Activated naive CD8-positive, alpha-beta T cell treated with anti-CD3 and anti-CD28 coated beads, Interleukin-2, amount 50 U/mL, for 16 hours (primary cell): ENCODE measurements at places on chromosomes 7 and 10.

GRCh38 chr7:32661501-32661900 is 166.2 kb downstream of the AVL9 start:
- no peak for DNase-seq

- DNase-seq, result no peak
Measured at GRCh38 chr7:156560075-156560474, 80.5 kb upstream of the RNF32 start.

DNA sequence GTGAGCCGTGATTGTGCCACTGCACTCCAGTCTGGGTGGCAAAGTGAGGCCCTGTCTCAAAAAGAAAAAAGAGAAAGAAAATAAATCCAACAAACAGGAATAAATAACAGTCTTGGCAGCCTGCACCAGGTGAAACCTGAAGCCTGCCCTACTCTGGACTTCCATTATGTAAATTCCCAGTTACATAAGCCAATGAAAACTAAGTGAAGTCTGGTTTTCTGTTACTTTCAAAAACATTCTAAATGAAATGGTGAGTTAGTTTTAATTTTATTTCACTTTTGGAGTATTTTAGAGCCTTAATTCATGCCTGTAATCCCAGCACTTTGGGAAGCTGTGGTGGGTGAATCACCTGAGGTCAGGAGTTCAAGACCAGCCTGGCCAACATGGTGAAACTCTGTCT is 22.5 kb upstream of the HIBADH start:
- DNase-seq, result no peak

- DNase-seq, result no peak
Measured at GRCh38 chr7:130721486-130722277, 12.3 kb downstream of the KLF14 start.

DNA sequence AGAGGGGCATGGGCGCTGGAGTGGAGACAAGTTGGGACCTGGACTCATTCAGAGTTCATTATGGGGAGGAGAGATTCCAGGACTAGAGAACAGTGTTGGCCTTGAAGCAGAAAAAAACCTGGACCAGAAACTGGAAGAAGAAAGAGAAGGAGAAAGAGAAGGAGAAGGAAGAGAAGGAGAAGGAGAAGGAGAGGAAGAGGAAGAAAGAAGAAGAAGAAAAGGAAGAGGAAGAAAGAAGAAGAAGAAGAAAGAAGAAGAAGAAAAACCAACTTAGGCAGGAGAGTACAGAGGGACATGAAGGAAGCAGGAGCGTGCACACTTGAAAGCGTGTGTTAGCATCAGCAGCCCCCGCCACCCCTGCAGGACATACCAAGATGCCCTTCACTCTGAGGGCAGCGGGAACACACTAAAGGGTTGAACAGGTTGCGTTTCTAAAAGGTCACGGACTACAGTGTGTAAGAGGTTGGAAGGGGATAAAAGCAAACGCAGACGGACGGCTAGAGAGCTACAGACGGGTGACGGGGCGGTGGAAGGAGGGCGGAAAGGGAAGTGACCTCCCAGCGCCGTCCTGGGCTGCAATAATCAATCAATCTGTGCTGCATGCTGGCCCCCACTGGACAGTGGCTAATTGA is 95.3 kb downstream of the SEC61G start:
- no peak for DNase-seq

GRCh38 chr7:55172161-55172560 is 153.3 kb downstream of the EGFR start:
- DNase-seq, result no peak

GRCh38 chr7:139561-140243 is 52.7 kb upstream of the FAM20C start:
- no peak for DNase-seq

DNA sequence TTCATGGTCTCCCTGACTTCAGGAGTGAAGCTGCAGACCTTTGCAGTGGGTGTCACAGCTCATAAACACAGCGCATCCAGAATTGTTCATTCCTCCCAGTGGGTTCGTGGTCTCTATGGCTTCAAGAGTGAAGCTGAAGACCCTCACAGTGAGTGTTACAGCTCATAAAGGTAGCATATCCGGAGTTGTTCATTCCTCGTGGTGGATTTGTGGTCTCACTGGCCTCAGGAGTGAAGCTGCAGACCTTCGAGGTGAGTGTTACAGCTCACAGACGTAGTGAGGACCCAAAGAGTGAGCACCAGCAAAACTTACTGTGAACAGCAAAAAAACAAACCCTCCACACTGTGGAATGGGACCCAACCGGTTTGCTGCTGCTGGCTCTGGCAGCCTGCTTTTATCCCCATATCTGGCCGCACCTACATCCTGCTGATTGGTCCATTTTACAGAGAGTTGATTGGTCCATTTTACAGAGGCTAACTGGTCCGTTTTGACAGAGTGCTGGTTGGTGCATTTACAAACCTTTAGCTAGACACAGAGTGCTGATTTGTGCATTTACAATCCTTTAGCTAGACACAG is 308.8 kb downstream of the PTPRN2 start:
- DNase-seq, result no peak

DNA sequence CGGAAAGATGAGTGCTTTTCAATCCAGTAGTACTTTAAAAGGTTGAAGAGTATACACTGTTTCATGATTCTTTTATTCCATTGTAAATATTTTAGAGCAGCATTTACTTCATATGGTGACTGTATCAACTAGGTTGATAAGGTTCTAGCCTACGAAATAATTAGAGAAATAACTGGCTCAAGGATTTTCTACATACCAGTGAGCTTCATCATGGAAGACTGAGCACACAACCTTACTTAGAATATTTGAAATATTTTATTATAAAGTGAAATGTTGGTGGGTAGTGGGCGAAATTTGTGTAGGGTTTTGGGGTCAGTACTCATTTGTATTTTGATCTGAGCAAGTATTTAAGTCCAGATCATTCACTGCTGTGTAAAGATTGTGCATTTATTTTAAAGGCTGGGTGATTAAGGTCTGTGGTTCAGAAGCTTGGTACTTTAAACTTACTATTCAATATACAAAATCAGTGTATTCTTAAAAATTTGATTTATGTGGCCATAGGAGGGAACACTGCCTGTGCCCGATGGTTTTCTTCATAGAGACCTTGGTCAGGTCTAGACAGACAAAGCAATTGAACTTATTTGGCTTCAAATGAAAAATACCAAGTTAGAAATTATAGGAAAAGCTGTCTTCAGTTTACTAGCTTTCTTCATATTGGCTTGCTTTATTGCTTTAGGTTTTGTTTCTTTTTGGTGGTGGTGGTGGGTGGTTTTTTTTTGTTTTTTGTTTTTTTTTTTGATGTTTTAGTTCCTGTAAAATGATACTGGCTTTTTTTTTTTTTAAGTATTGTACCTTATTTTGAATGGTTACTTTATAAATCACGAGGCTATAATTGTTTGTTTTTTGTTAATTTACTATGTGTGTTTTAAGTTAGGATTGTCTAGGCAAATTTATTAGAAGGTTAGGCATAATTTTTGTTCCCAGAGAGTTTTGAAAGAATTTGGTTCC is 3.0 kb downstream of the KMT2E start:
- DNase-seq, result no peak

GRCh38 chr10:122132882-122133565 is 138.1 kb upstream of the BTBD16 start:
- no peak for DNase-seq

DNA sequence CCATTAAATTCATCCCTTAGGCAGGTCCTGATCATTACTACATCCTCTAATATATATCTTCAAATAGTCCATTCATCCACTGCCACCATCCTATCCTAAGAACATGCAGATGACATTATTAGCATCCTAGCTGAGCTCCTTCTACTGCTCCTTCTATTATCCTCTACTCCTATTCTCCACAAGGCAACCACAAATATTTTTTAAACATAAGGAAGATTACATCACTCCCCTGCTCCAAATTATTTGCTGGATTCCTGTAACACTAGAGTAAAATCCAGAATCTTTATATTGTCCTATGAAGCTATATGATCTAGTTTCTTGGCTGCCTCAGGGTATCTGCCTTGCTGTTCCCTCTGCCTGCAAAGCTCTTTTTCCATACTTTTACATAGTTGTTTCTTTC is 176.3 kb upstream of the SLC26A5 start:
- DNase-seq, result no peak

DNA sequence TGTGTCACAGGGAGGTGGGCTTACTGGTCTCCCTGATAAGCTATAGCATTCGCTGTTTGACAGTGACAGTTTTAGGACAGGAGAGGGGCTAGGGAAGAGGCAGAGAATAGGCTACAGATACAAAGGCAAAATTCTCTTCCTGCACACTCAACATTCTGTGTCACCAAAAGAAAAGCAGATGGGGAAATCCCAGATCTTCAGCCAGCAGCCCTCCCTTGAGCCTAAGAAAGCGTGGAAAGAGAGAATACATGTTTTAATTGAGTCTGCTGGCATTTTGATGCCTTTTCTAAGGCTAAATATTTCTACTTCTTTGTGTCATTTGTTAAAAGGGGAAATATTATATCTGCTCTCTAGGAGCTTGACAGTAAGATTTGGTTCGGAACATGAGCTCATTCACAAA is 247.0 kb downstream of the TRIL start:
- DNase-seq, result no peak

DNA sequence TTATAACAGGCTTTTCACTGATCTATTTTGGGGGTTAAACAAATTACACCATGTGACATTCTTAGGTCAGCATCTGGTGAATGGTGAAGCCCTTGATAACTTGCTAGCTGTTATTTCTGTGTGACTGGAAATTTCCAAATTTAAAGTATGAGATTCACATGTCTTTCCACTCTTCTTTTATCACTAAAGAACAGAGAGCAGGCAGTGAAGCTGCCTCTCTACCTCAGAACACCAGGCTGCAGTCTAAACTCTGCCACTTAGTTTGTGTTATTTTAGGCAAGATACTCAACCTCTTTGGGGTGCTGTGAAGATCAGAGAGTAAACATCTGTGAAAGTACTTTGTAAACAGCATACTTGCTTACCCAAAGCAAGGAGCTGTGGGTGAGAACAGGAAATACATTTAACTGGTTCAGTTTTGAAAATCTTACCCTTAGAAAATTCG is 15.5 kb upstream of the SP4 start:
- DNase-seq, result no peak

- no peak for DNase-seq
Measured at GRCh38 chr10:106540645-106541044, 623.9 kb downstream of the SORCS1 start.

DNA sequence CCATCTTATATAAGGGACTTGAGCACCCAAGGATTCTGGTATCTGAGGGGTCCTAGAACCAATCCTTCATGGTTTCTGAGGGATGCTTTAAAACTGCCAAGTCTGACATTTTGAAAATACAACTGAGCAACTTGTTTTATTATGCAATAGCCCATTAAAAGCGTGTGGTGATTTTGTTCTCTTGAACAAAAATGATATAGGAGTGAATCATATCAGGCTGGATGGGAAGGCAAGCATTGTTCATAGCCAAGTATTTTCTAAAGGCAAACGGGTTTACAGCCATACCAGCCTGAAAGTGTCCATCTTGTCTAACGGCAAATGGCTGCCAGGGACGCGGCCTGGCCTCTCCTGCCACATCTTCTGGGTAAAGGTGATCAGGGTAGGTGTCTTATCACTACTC is 23.4 kb downstream of the RPP38 start:
- DNase-seq, result no peak

GRCh38 chr10:15253951-15254807 is 85.7 kb upstream of the NMT2 start:
- DNase-seq, result no peak

- no peak for DNase-seq
Measured at GRCh38 chr7:121286742-121287734, 41.8 kb upstream of the WNT16 start.

GRCh38 chr7:124918662-124919061 is 11.0 kb downstream of the POT1 start:
- DNase-seq, result no peak

- no peak for DNase-seq
Measured at GRCh38 chr7:43430411-43430810, 152.5 kb upstream of the STK17A start.

- DNase-seq, result no peak
Measured at GRCh38 chr10:124992462-124993344, 50.8 kb downstream of the ZRANB1 start.

DNA sequence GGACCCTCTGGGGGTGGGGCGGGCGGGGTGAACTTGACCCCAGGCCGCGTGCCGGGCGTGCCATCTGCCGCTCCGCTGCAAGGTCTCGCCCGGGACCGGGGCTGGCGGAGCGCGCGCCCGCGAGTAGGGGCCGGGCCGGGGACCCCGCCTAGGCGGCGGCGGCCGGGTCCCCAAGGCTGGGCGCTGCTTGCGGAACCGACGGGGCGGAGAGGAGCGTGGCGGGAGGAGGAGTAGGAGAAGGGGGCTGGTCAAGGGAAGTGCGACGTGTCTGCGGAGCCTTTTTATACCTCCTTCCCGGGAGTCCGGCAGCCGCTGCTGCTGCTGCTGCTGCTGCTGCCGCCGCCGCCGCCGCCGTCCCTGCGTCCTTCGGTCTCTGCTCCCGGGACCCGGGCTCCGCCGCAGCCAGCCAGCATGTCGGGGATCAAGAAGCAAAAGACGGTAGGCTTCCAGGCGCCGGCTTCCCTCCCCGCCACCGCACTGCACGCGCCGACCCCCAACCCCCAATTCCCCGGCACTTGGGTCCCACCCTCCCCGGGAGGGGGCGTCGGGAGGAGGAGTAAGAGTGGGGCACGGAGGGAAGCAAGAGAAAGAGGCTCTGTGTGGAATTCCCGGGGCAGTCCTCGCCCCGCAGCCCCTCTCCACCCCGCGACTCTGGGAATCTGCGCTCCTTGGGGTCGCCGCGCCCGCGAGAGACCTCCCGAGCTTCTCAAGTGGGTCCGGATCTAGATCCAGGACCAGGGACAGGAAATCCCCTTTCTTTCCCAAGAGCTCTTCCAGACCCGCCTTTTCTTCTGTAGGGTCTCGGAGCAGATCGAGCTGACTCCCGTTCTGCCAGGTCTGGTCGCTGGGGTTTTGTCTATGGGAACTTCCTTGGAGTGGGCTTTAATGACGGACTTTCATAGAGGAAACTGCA is at the start of gene PAPSS2:
Gene PAPSS2, plus strand, starts transcription at position 308 of the 913 bp plus-strand sequence. Its CDS starts 104 bp downstream, at position 412.
- no peak for DNase-seq

DNA sequence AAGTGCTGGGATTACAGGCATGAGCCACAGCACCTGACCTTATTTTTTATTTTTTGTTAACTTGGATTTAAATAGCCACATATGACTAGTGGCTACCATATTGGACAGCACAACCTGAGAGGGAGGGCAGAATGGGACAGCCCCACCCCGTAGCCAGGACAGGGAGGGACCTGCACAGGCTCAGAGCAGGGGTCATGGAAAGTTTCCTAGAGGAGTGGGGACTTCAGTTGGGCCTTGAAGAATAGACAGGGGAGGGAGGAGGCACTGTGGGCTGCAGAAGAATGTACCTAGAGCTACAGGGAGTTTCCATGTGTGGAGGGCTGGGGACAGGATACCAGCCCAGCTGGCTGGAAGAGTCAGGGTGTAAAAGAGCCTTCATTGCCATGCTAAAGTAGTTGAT is 8.8 kb downstream of the TRIM8 start:
- no peak for DNase-seq

DNA sequence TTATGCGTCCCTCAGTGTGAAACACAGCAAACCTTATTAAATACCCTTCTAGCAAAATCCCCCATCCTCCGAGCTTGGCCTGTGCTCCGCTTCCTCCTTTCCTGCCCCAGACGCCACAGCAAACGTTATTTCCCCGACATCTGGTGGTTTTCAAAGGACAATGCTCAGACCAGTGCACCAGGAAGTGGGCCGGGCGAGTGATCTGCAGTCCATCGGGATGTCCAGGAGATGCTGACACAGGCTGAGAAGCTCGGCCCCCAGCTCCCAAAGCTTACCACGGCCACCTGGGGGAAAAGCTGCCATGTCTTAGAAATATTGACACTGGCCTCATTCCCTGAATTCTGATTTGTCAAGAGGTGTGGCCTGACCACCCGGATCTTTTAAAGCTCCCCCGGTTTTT is 129.5 kb downstream of the PTPRN2 start:
- DNase-seq, result no peak
